ENCODE measurements at places on chromosomes 4 and X.
A peak's percentile ranks its signal among the peaks of the same experiment; 100 is the strongest.

GRCh38 chr4:172573899-172574298 is 594.7 kb upstream of the GALNT7 start:
- peak; percentile 2 for DNase-seq

GRCh38 chr4:96841801-96842200 is 1001.9 kb downstream of the PDHA2 start:
- DNase-seq, result no peak

GRCh38 chr4:67549123-67549522 is 3.8 kb upstream of the CENPC start:
- no peak for DNase-seq

GRCh38 chrX:96707804-96708203 is 23.2 kb downstream of the DIAPH2 start:
- no peak for DNase-seq

GRCh38 chr4:145979160-145979559 is 40.5 kb upstream of the ZNF827 start:
- DNase-seq, result no peak

DNA sequence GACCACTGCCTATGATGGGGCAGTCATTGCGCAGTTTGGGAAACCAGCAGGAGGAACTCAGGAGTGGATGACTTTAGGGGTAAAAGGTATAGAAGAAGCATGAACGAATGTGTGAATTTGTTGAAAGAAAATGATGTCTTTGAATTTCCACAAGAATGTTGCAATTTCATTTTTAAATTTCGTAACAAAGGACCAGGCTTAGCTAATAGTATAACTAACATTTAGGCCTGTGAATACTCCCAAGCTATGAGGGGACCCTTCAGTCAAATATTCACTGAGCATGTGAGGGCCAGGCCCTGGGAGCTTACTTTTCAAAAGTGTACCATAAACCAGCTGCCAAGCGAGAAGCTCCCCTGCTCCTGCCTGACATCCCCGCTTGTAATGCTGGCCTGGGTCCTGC is 5.3 kb downstream of the MPC1L start:
- DNase-seq, result no peak

GRCh38 chr4:176780995-176781738 is 11.6 kb downstream of the VEGFC start:
- no peak for DNase-seq

DNA sequence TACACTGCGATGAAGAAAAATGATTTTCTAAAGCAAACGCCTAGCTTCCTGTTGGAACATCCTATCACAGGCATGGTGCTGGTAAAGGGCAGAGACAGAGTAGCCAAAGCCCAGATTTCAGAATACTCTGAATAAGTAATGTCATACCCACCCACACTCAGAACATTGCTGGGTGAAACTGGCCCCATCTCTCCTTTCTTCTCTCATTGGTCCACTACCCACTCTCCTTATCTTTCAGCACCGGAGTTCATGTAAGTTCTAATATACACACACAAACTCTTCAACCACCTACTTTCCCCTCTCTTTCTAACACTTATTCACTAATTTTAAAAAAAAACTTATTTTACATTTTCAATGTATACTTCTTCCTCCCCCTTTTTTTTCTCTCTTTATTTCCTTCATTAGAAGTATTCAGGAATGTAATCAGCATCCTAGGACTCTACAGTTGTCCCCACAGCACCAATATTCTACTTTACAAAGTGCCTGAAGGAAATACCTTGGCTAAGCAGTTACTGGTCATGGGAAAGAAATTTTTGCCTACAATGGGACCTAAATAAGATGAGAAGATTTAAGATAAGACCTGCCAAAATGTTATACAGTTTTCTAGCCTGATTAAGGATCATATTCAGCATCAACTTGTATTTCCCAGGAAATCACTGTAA is 63.0 kb downstream of the SEC24D start:
- no peak for DNase-seq

- DNase-seq, result no peak
Observed at GRCh38 chr4:52552778-52553177, 106.3 kb downstream of the USP46 start.

- no peak for DNase-seq
Observed at GRCh38 chrX:129559783-129560182, 19.7 kb downstream of the OCRL start.

GRCh38 chr4:87938746-87939145 is 36.8 kb upstream of the SPP1 start:
- DNase-seq, result no peak
